ENCODE measurements at places on chromosomes 5 and 9.

- DNase-seq = no peak
Observed at GRCh38 chr5:113480243-113480642, 8.0 kb downstream of the MCC start.

DNA sequence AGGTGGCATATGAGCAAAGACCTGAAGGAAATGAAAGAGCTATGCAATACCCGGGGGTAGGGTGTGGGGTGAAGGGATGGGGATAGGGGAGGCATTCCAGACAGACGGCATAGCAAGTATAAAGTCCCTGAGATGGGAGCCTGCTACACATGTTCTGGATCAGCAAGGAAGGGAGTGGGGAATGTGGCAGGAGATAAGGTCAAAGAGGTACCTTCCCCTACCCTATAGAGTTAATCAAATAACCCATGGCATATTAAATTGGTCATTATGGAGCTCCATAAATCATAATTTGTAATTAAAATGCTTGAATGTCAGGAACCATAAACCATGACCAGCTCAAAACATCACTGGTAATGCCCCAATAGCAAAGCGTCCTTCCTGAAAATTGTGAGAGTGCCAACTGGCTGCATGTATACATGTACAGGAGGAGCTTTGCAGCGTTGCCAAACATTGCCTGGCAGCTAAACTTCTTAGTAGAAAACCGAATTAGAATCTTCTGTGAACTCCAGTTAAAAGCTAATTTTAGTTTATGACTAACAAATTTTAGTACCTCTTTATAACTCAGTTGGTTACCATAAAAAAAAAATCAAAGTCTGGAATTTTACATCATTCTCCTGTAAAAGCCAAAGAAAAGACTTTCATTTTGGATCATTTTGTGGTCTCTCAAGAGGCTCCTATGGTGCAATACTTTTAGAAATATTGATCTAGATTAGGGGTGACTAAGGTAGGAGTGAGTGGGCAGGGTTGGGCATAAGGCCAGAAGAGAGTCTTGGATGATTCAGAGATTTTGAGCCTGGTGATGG is 4.7 kb downstream of the DNAI1 start:
- DNase-seq = no peak

GRCh38 chr9:68872026-68872501 is 141.8 kb downstream of the PRKACG start:
- no peak for DNase-seq

DNA sequence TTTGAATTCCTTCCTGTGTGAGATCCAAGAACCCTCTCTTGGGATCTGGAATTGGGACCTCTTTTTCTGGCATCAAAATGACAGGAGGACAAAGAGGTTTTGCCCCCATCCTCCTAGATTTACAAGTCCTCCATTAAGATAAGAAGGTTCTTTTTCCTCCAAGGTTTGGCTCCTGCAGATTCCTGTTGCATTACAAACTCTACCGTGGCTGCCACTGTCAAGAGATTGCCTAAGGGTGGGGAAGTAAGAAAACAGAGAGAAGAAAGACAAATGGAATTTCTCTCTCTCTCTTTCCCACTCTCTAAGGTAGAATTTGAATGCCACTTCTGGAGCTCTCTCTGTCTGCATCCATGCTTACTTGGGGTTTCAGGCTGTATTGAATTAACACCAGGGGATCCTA is 12.0 kb upstream of the SVEP1 start:
- DNase-seq = no peak

DNA sequence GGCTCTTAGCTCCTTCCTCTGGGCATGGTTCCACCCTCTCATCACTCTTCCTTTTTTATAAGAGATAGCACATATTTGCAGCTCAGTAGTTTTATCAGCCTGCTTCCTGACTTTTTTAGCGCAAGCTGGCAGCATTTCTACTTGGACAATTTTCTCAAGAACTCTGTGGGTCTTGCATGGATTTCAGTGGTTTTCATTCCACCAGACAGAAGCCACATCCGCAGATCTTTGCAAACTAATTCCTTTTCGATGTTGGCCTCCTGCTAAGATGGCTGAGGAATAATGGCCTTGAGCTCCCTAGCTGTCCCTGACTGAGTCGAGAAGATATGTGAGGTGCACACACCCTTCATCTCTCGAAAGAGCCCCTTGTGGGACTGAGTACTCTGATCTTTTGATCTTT is 49.5 kb downstream of the GALNT12 start:
- no peak for DNase-seq

GRCh38 chr9:101093620-101094019 is 65.1 kb downstream of the PLPPR1 start:
- DNase-seq = no peak

- no peak for DNase-seq
Observed at GRCh38 chr5:73369278-73369677, 79.3 kb downstream of the FOXD1 start.

- DNase-seq = no peak
Observed at GRCh38 chr5:172115541-172115982, 72.5 kb downstream of the STK10 start.

DNA sequence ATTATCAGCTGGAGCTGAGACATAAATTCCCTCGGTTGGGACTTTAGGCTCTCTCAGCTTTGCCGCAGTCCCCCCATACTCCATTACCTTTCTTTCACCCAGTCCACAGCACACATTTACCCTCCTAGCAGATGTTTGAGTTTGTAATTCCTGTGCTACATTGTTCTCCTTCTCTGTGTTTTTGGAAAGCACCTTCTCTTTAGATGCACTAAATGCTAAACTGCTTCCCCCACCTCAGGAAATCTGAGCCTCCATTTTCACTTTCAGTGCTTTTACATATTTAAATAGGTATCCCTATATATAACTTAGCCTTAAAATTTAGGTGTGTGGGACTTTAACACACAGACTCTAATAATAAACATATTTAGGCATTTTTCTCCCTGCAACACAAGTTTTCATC is 356.9 kb downstream of the NFIB start:
- no peak for DNase-seq

GRCh38 chr5:14458414-14458813 is 123.2 kb upstream of the OTULINL start:
- DNase-seq = no peak

DNA sequence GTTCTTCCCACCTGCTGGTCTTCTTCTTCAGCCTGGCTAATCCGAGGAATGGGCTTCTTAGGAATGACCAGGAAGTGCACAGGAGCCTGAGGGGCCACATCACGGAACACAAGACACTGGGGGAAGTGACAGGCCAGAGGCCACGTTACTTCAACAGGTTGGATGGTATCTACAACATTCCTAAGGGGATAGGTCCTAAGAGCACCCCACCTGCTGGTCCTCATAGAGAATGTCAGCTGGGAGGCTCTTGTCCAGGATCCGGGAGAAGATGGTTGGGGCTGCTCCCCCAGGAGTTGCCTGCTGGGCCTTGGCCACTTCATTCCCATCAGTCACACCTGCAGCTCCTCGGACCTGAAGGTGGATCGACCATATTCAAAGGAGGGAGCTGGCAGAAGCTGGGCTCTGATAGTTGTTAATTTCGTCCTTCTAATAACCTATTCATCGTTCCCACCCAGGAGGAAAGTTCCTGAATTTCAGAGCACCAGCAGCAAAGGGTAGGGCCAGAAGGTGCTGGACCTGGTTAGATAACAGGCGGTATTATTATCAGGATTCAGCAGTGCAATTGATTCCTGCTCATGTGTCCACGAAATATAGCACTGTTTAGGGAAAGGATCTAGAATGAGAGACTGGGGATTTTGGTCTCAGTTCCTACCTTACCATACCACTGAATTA is 1.3 kb downstream of the HINT2 start:
- no peak for DNase-seq

DNA sequence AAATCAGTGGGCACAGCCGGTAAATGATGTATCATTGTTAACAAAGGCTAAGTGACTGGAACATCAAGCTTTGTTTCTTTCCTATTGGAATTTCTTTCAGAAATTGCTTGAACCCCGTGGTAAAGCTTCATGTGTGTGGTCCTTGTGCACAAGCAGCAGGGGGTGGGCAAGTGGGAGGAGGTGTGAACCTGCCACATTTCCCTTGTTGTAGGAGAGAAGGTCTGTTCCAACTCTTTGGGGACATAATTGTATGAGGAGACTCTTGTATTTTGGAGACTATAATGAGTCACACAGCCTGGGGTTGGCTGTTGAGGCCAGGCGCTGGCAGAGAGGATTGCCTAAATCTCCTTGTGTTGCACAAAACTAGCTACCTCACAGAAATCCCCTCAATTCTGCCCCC is 620.5 kb downstream of the IRX1 start:
- DNase-seq = no peak

- DNase-seq = no peak
Observed at GRCh38 chr9:86807367-86807976, 139.8 kb downstream of the GAS1 start.

GRCh38 chr9:121785673-121786542 is 134.5 kb downstream of the DAB2IP start:
- DNase-seq = no peak

Measured in vagina (tissue), 2 donors.